Fibroblast of skin of back (primary cell): ENCODE measurements at places on chromosomes 1 and 21.
A peak's percentile ranks its signal among the peaks of the same experiment; 100 is the strongest.

- no peak for DNase-seq
Measured at GRCh38 chr1:197156692-197157091, 10.2 kb upstream of the ASPM start.

- peak; percentile 94 for DNase-seq
Measured at GRCh38 chr1:202615501-202616354, 94.5 kb downstream of the SYT2 start.

DNA sequence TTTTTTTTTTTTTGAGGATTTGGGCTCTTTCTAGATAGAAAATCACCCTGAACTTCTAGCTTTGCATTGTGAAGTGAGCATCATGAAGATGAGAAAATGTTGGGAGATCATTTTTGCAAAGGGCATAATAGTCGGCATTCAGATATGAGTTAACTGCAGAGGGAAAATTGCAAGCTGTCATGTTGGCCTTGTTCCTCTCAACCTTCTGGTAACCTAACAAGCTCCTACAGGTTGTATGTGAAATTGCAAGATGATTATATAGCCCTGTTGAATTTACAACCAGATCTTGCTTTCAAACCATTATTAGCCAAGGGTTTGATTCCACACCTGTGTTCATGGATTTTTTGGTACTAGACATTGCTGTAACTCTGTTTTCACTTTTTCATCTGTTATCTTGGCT lies 2.2 kb downstream of the ELOA start:
- DNase-seq, result peak; percentile 49

GRCh38 chr21:32320726-32321125 lies 22.1 kb downstream of the MRAP start:
- DNase-seq, result no peak
